Non-pigmented ciliary epithelial cell (primary cell): ENCODE measurements at places on chromosomes 13 and 19.

DNA sequence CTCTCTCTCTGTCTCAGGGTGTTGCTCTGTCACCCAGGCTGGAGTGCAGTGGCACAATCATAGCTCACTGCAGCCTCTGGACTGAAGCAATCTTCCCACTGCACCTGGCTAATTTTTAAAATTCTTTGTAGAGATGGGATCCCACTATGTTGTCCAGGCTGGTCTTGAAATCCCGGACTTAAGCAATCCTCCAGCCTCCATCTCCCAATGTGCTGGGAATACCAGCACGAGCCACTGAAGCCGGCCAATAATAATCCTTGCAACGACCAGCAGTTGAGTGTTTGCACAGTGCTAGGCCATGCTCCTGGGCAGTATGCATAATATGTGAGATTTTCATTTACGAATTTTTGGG, 640 bp upstream of the EPOR start:
- DNase-seq = no peak

- no peak for DNase-seq
Measured at GRCh38 chr13:75506018-75506417, 24.0 kb upstream of the TBC1D4 start.

DNA sequence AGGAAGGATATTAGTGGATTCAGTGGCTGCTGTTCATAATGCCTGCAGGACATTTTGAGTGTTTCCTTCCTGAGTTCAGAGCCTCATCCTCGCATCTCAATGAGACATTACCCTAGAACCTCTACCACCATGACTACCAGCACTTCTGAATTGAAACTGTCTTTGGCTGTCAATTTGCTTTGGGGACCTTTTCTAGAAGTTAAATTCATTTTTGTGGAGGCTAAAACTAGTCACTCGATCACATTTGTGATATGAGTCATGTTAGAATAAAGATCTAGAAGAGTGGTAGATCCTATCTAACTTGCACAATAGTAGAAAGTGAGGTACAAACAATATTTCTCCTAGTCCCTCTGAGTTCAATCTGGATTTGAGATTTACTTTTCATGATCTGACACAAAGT, 124.9 kb downstream of the KCNRG start:
- no peak for DNase-seq

DNA sequence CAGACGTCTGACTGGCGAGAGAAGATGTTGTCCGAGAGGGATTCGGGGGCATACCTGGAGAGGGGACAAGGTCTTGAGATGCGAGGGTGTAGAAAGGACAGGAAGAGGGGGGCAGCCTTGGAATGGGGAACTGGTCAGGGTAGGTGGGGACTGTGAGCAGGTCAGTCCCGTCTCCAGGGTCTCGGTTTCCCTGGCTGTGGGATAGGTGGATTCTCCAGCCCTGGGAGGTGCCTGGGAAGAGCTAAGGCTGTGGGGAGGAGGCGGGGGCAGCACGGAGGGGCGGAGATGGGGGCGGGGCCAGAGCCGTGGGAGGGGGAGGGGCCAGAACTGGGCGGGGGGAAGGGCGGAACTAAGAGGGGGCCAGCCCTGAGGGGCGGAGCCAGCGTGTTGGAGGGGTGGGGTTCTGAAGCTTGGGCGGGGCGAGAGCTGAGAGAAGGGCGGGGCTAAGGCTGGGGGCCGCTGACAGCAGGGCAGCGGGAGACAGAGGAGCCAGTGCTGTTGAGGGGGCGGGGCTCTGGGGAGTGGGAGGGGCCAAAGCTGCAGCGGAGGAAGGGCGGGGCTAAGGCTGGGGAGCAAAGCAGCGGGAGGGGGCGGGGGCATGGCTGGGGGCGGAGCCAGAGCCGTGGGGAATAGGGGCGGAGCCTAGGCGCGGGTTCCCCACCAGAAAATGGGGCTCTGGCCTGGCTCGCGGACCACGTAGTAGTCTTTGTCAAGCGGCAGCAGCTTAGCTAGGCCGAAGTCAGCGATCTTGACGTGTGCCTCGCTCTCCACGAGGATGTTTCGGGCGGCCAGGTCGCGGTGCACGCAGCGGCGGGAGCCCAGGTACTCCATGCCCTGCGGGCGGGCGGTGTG, 9.5 kb upstream of the INSL3 start:
- DNase-seq = peak; percentile 42

DNA sequence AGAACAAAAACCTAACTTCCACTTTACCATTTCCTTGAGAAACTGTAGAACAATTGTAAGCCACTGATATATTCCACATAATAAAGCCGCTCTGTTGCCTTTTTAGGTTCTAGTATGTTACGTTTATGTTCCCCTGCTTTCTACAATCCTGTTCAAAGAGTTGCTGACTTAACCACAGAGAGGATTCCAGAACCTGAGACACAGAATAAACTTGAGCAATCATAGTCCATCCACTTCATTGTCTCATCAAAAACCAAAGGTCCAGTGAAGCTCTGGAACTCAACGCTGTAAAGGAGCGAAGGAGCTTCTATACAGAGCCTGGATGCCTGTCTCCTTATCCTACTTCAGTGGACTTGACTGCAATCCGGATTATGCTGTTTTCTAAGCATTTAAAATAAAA, 4.6 kb downstream of the STARD13 start:
- no peak for DNase-seq

DNA sequence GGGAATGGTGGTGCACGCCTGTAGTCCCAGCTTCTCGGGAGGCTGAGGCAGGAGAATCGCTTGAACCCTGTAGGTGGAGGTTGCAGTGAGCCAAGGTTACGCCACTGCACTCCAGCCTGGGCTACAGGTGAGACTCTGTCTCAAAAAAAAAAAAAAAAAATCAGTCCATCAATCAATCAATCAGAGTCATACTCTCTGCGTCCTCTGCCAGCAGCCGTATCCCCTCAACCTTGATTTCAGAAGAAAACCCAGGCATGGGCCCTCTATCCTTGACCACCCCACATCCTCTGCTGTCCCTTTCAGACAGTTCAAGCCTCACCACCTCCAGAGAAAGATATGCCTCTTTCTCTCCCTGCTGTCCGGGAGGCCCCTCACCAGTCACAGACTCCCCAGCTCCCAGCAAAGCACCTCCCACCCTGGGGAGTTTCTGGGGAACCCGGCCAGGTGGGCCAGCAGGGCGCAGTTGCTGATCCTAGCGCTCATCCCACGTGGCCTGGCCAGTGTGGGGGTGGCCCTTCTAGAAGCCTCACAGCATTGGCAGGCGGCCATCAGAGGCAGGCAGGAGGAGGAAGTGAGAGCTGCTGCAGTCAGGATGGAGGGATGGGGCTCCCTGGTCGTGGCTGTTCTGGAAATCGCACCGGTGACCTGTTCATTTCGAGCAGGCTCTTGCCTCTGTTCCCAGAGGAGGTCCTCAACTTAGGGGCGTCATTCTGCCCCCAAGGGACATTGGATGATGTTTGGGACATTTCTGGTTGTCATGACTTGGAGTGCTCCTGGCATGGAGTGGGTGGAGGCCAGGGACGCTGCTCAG, 10.2 kb upstream of the JSRP1 start:
- DNase-seq = no peak

- no peak for DNase-seq
Measured at GRCh38 chr13:42114912-42115311, 66.5 kb downstream of the DGKH start.

DNA sequence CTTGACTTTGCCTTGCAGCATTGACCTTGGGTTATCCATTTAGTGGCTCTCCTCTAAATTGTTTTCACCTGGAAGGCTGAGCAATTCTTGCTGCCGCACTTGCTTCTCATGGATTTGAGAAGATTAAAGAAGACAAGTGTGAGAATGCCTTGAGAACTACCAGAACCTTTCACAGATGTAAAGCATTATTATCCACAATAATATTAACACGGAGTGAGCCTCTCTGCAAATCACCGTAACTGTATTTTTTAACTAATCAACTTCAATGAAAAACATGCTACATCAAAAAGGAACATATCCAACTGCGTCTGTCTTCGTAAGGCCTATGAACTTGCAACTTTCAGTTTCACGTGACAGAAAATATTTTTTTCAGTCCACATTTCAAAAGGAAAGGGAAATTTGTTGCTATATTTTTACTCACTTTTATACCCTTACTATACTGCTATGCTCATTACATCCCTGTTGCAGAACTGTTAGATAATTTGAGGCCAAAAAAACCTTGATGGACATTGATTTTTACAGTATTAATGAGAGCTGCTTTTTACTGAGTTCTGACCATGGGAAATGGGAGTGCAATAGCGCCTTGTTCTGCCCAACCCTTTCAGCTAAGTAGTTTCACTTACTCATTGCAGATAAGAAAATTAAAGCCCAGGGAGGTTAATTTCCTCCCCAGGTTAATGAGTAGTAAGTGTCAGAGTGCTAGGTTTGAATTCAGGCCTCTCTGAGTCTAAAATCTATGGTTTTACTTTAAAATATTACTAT, 93.8 kb upstream of the RAP2A start:
- no peak for DNase-seq

- DNase-seq = no peak
Measured at GRCh38 chr13:82766732-82767321, 1115.4 kb downstream of the SLITRK1 start.

GRCh38 chr19:16915135-16915534, 26.3 kb downstream of the F2RL3 start:
- no peak for DNase-seq

GRCh38 chr13:80201694-80202468, 139.0 kb downstream of the SPRY2 start:
- DNase-seq = no peak

DNA sequence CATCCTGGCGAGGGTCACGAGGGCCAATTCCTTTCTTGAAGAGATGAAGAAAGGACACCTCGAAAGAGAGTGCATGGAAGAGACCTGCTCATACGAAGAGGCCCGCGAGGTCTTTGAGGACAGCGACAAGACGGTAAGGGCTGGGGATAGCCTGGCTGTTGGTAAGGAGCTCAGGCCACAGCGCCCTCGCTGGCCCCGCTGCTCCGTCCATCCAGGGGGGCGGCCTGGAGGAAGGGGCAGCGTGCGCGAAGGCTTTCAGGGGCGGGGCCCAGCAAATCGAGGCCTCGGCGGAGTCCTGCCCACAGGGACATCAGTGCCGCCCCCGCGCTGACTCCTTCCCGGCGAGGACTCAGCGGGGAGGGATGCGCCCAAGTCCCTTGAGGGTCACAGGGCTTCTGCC, 6.9 kb downstream of the F10 start:
- no peak for DNase-seq

GRCh38 chr19:44759083-44759804, 10.7 kb downstream of the BCL3 start:
- DNase-seq = no peak

DNA sequence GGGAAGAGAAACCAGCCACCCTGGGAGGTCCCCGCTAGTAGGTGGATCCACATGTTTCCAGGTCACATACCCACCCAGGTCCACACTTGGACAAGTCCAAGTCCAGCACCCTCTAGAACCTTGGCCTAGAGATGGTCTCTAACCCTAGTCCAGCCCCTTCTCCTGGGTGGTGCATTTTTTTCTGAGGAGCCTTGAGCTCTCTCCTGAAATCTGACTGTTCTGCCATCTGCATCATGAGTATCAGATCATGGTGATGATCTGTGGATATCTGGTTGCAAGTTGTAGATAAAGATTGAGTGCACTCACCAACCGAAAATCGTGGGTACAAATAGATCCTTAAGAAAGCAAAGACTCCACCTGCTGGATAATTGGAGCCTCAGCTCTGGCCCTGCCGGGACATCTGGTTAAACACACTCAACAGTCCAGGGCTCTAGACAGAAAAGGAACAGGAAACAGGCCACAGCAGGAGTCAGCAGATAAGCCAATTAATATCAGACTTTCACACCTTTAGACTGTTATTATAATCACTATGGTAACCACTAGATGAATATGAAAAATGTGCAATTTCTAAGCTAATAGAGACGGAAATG, 41.1 kb downstream of the GPR12 start:
- no peak for DNase-seq

DNA sequence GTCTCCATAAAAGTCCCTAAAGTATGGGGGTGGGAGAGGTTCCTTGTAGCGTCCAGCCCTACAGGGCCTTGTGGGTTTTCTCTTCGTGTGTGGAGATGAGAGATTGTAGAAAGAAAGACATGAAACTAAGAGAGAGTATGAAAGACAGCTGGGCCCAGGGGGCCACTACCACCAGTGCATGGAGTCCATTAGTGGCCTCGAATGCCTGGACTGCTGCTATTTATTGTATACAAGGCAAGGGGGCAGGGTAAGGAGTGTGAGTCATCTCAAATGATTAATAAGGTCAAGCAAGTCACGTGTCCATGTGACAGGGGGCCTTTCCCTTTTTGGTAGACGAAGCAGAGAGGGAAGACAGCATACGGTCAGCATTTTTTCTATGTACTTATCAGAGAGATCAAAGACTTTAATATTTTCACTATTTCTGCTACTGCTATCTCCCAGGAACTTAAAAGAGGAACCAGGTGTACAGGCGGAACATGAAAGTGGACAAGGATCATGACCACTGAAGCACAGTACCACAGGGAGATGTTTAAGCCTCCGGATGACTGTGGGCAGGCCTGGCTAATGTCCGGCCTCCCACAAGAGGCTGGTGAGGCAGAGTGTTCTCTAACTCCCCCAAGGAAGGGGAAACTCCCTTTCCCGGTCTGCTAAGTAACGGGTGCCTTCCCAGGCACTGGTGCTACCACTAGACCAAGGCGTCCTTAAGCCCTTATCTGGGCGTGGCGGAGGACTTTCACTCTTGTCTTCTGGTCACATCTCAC, 25.5 kb downstream of the FGF21 start:
- DNase-seq = no peak

GRCh38 chr19:44613295-44614178, at the start of gene IGSF23:
IGSF23 (plus strand) TSS chr19:44613563; CDS start chr19:44613646, 83 bp downstream.
- DNase-seq = no peak

- no peak for DNase-seq
Measured at GRCh38 chr19:38093154-38093553, 130.9 kb downstream of the DPF1 start.

- DNase-seq = no peak
Measured at GRCh38 chr19:3899531-3900294, 19.2 kb downstream of the ATCAY start.

GRCh38 chr13:73938372-73939070, 195.7 kb downstream of the KLF12 start:
- DNase-seq = peak; percentile 86

DNA sequence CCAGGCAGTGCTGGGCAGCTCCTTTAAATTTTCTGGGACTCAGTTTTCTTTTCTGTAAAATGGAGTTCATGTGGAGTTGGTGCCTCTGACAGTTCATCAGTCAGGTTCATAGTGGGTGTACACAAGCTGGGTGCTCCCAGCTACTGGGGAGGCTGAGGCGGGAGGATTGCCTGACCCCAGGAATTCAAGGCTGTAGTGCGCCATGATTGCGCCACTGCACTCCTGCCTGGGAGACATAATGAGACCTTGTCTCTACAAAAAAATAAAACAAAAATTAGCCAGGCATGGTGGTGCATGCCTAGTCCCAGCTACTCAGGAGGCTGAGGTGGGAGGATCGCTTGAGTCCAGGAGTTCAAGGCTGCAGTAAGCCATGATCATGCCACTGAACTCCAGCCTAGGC, 21.1 kb downstream of the IQCN start:
- no peak for DNase-seq

GRCh38 chr13:35792021-35792420, 315.5 kb upstream of the MAB21L1 start:
- no peak for DNase-seq
